ENCODE measurements at places on chromosomes 1 and 21. TPM values are rescaled to one million over a fixed set of nuclear protein-coding genes. Genes with fewer than 3 reads are reported as not detected.

DNA sequence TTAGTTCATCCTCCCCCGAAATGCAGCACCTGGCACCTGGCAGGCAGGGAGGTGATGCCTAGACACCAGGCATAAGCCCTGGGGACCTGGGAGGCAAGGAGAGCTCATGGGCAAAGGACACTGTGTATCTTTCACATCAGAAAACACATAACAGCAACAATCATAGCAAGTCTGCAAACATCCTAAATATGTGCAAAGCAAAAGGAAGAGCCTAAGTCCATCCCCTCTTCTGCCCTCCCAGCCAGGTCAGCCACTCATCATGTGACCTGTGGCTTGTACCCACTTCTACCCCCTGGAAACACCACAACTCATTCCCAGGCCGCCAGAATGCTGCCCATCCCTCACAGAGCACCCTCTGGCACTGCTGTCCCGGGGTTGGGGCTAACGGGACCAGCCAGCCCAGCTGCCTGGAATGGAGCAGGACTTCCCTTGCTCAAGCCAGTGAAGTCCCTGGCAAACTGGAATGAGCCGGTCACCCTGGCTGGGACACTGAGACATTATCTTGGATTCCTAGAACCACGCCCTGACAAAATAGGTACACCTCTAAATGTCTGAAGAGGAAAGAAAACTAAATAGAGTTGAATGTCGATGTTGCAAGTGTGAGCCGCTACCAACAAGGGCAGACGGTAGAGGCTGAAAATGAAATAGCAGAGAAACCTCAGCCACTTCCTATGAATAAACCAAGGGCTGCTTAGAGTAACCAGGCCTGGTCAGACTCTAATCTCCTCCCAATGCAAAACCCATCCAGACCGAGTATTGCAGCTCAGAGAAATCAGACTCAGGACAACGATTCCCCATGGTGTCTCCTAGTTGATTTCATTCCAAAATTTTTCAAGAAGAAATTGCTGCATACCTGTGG, 29.4 kb downstream of the TMPRSS2 start:
- peak; percentile 5 for ATAC-seq

GRCh38 chr1:164565357-164565756, 6.4 kb downstream of the PBX1 start:
- ATAC-seq: no peak

DNA sequence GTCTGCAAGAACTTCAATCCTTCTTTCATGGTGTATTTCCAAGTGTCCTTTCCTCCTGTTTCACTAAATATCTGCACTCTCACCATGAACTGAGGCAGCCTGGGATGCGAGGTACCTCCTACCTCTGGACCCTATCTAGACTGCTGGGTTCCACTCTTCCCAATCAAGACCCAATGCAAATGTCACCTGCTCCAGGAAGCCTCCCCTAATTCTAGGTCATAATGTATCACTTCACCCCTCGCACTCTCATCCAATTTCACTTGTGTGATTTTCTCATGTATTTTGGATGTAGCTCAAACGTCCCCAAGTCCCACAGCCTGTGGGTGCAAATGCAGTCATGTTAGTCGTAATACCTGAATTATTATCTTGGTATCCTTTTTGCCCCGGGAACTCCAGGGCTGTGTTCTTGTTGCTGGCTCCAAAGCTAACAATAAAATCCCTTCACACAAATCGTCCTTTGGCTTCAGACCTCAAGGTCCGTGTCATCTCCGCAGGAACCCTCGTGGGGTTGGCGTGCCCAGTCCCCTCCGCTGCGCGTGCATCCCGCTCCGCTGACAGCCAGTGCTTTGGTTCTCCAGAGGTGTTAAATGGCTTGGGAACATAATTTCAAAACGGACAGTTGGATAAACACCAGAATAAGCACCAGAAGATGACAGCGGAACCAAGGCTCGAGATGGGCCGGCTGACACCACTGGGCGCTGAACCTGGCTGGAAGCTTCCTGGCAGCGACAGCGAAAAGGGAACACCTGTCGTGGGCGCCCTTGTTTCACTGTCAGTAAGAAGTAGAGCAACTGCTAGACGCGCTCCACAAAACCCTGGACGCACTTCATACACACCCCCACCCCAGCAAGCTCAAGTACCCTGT, 1.0 kb upstream of the BACH1 start:
- ATAC-seq: no peak

GRCh38 chr1:29785137-29785527, 548.8 kb downstream of the PTPRU start:
- ATAC-seq: no peak

DNA sequence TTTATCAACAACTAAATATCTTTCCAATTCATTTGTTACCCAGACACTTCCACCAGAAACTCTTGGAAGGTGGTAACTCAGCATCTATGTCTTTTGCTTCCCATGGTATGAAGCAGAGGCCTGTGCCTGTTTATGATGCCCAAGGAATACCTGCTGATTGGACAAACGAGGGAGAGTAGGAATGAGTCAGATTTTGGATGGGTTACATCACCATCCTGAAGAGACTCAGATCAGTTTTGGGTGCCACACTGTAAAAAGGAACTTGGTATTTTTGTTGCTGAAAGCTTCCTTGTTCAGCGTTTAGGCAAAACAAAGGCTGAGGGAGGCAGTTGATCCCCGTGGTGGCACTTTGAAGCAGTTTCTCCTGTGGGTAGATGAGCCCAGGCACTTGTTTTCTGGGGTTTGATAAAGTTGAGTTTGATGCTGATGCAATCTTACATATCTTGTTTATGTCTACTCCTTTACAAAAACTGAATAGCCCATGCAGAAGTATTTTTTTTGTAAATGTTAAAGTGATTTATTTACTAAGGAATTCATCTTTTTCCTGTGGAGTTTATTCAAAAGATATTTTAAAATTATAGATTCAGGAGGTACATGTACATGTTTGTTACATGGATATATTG, 26.7 kb upstream of the CYP4X1 start:
- ATAC-seq: peak; percentile 85

- peak; percentile 67 for ATAC-seq
Measured at GRCh38 chr21:45228171-45228641, 59.5 kb downstream of the POFUT2 start.

DNA sequence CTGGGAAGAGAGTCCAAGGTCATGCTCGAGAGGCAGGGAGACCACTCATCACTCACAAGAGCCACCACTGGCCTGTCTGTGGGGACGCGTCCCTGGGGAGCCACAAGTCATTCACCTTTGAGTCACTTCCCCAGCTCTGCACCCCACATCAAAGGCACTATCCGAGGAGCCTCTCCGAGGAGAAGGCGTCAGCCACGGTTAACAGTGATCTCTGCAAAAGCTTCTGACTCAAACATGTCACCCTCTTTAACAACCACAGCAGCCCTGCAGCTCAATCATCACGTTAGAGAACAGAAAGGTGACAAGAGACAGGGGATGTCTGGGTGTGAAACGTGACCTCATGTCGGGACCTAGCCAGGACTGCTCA, 9.0 kb downstream of the LRRC47 start:
- no peak for ATAC-seq

GRCh38 chr1:174785510-174785909, 214.2 kb upstream of the CACYBP start:
- ATAC-seq: no peak

DNA sequence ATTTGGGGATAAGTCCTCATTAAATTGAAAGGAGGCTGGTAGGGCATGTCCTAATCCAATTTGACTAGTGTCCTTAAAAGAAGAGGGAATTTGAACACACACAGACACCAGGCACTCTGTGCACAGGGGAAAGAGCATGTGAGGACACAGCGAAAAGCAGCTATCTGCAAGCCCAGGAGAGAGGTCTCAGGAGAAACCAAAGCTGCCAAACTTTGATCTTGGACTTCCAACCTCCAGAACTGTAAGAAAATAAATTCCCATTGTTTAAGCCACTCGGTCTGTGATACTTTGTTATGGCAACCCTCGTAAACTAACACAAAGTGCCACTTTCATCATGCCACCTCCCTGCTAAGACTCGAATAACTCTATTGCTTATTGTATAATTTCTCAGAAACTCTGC, 13.8 kb downstream of the PLA2G4A start:
- no peak for ATAC-seq

DNA sequence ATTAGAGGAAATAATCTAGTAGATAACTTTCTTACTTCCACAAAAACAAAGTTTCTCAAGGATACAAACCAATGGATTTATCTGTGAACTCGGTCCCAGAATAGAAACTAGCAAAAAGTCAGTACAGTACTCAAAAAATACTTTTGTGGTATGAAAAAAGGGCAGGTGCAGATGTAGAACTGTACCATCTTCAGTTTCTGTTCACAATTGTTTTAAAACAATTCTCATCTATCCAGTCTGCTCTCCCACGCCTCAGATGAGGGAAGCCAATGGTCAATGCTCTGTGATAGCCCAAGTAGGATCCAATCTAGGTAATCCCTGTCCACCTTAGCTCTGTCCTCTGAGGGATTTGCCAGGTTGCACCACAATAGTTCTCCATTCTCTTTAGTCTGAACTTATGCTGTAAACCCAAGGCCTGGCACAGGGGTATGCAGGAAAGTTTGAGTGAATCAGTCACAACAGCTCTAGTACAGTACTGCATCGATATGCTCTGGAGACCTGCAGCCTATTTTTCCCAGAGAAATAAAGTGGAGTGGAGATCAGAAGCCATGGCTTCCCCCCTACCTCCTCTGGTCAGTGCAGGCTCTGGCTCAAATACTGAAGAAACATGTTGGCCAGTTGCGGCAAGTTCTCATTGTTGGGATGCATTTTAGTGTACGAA, 1.4 kb downstream of the KTI12 start:
- ATAC-seq: no peak

- ATAC-seq: no peak
Measured at GRCh38 chr1:192527950-192528349, 47.6 kb upstream of the RGS1 start.

DNA sequence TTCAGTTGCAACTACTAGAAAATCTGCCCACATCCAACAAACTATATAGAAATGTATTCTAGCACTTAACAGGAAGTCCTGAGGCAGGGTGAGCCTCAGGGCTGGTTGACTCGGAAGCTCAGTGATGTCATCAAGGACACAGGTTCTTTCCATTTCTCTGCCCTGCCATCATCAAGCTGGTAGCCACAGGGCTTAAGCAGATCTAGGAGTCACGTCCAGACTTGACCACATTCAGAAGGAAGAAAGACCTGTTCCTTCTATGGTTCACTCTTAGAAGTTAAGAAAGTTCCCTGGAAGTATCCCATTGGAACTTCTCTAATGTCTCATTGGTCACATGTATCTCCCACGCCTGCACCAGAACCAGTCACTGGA, 438.1 kb downstream of the PRDM2 start:
- ATAC-seq: peak; percentile 92

DNA sequence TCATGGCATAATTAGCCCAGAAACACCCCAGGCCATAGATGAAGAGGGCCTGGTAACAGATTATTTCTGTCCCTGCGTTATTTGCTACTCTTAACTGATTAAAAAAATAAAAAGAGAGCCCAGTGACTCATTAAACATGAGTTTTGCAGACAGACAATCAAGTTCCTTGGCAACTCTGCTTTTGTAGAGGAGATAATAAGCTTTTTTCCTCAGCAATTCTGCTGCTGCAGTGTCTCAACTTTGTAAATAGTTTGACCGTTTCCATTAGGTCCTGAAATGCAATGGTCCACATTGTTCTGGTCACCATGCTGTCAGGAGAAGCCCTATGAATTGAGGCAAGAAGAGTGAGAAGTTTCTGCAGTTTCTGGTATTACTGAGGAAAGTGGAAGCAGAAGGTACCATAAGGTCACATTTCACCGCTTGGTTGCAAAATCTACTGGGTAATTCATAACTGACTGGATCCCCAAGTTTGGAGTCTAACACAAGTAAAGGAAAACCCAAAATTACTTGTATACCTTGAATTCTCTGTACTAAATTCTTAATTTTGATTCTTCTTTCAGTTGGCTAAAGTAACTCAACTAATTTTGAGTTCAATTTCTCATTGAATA, 139.5 kb downstream of the ZZZ3 start:
- ATAC-seq: no peak

DNA sequence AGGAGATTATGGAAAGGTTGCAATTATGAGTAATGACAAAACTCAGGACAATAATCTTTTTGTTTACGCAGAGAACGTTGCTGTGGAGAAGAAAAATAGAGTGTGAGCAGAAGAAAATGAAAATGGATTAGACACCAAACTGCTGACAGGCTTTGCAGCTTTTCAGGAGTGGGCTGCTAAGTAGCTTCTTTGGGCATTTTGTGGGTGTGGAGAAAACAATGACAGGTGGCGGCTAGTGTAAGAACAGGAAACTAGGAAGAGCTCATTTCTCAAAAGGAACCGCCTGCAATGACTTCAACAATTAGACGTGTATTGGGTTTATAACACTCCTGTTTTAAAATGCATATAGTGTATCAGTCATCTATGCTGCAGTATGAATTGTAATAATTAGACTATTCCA, 18.3 kb upstream of the PALMD start:
- peak; percentile 77 for ATAC-seq

DNA sequence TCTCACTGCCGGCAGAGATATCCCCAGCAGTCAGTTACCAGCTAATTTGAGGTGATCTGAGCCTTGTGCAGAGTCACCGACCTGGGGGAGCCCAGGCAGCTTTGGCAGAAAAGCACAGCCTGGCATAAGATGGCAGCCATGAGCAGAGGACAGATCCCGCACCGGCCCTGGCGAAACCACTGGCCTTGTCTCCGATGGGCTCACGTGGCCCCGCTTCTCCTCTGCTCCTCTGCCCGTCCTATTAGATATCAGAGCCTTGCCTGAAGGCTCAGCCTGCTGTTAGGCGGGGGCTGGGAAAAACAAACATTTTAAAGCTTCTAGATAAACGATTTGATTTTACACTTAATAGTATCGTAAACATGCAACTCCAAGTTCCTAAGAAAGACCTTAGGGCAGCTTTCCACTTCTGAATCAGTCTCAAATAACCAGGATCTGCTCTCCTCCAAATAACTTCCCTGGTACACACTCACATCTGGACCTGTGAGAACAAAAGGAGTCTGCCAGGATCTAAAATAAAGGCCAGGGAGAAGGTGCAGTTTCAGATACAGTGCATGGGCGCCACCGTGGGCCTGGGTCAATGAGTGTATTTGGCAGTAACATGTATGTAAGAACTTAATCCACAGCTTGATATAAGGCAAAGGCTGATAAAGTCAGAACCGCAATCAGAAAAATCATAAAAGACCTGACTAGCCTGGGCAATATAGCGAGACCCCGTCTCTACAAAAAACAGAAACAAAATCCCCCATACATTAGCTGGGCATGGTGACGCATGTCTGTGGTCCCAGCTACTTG, 10.0 kb downstream of the EDARADD start:
- no peak for ATAC-seq

DNA sequence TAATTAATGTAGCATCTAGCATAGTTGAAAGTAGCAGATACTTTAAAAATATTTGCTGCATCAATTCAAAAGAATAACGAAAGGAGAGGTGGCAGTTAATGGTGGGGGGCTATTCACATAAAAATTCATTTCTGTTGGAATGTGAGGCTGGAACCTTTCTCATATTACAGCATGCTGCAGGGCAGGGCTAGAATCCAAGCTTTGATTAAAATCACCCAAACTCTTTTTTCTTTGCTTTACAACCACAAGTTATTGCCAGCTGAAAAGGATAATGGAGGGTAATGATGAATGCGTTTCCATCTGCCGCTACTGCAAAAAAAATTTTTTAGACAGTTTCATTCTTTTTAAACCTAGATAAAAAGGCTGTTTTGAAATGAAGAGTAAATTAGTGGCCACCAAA, 9.8 kb downstream of the DISP1 start:
- ATAC-seq: no peak

GRCh38 chr1:108592030-108592759, 32.3 kb downstream of the EEIG2 start:
- ATAC-seq: no peak

The MAP3K7CL gene
- total RNA-seq: 3.1 TPM

The S100A14 gene
- 1,938 TPM for total RNA-seq

The CFHR5 gene
- not detected for total RNA-seq

The GJC2 gene
- total RNA-seq: 0.44 TPM

The PODN gene
- 2.6 TPM for total RNA-seq

The ITLN2 gene
- 0.16 TPM for total RNA-seq

The CD244 gene
- total RNA-seq: 0.56 TPM

Measured in esophagus mucosa (tissue), 1 donor.